Activated T-cell treated with anti-CD3 and anti-CD28 coated beads, Interleukin-2, amount 50 U/mL, for 48 hours (primary cell): ENCODE measurements at places on chromosomes 2 and 18.

DNA sequence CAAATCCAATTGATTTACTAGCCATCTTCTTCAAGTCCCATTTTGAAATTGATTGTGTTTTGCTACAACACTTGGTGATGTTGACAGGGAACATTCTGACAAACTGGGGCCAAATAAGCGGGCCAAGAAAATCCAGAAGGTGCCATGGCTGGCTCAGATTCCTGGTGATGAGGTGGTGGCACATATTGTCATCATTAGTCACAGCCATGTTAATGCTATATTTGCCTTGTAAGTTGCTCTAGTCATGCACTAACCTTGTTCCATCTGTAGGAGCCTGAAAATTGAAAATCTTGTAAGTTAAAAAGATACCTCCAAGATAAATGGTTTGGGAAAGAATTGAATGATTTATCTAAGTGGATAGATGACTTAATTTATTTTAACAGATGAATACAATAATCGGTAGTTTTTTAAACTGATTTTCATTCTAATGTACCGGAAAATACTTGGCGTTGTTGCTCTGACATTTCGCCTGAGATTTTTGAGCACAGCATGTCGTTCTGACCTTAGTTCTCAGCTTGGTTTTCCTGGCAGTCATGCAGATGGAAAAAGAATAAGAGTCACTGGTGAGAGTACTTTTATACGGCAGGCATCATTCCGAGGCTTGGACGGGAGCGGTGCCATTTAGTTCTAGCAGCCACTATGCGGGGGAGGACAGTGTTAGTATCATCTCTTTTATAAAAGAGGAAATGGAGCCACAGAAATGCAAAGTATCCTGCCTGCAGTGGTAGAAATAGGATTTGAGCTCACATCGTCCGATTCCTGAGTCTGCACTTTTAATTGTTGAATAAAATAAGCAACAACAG lies 133.9 kb downstream of the ZNF532 start:
- DNase-seq: no peak

- no peak for DNase-seq
Observed at GRCh38 chr18:65230311-65230710, 520.5 kb upstream of the CDH7 start.

DNA sequence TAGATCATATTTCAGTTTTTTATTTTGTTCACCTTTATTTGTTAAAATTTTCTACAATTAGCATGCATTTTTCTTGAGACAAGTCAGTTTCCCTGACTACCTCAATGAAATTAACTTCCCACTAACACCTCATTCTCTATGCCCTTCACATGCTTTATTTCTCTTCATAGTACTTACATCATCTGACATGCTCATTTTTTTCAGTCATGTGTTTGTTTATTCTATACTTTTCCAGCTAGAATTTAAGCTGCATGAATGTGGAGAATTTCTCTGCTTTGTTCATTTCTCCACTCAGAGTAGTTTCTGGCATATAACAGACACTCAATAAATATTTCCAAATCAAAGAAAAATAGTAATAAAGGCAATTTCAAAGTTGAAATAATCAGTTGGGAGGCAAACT lies 78.9 kb upstream of the SCN7A start:
- DNase-seq: no peak

DNA sequence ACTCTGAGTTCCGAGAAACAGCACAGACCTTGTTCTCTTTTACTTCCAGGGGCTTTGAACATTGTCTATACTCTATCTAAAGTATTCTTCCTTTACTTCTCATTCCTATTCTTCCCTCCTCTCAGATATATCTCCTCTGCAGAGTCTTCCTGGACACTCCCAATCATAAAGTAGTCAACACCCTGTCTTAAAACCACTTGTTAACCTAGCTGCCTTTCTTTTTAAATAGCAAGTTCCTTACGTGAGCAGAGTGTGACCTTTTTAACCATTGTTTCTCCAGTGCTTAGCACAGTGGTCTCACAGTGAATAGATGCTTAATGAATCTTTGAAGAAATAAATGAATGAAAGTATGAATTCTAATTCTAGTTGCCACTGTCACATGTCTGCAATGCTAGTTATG lies 47.4 kb downstream of the PTRHD1 start:
- DNase-seq: no peak

GRCh38 chr2:138997856-138998517 lies 217.8 kb upstream of the NXPH2 start:
- DNase-seq: no peak

DNA sequence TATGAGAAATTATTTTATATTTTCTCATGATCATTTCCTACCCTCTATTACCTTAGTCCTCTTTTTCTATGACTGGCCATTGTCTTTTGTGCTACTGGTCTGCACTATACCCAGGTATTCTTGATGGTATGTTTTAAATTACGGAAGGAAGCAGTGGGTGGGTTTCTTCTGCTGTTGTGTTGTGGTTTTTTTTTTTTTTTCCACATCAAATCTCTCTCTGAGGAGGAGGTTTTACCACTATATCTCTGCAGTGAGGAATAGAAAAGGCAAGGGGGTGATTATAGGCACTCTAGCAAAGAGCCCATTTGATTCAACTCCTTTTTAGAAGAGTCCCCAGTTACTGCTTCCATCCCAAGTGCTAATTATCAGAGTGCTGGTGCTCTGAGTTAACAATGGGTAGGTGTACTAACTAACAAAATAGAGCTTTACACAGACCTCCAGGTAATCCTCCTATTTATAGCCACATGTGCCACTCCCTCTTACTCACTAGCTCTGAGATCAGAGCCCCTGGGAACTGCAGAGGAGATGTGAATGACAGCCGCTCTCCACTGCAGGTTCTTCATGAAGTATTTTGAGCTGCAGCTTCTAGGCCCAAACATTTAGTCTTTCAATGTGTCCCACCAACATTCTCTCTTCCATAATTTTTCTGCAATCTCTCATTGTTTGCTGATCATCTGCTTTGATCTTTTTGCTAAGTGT lies 301.6 kb upstream of the GULP1 start:
- no peak for DNase-seq

- no peak for DNase-seq
Observed at GRCh38 chr2:144137705-144138428, 382.1 kb downstream of the ZEB2 start.

- DNase-seq: peak; percentile 16
Observed at GRCh38 chr2:10495311-10495987, 47.3 kb upstream of the ODC1 start.

GRCh38 chr2:131050896-131051295 lies 42.4 kb downstream of the FAM168B start:
- no peak for DNase-seq

GRCh38 chr18:12651651-12652050 lies 6.3 kb downstream of the SPIRE1 start:
- no peak for DNase-seq

GRCh38 chr2:102186791-102187495 lies at the start of gene IL1RL2:
IL1RL2 (plus strand) TSS chr2:102187023; CDS start chr2:102187868, 845 bp downstream.
- DNase-seq: peak; percentile 29

DNA sequence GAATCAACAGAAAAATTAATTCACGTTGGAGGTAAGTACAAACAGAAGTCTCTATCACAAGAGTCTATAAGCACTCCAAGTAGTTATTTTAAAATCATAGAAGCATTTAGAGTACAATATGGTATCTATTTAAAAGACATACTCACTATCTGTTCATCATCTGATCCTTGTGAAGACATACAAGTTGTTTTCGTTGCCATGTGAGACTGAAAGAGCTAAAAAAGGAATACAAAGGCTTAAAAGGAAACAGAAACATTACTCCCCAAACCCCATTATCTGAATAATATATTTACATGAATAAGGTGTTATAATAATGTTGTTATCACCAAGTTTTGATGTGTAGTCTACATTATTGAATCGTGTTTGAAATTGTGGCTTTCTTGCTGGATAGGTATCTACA lies 20.9 kb downstream of the SEPTIN10 start:
- no peak for DNase-seq

- DNase-seq: no peak
Observed at GRCh38 chr2:60361498-60361897, 192.0 kb downstream of the BCL11A start.

DNA sequence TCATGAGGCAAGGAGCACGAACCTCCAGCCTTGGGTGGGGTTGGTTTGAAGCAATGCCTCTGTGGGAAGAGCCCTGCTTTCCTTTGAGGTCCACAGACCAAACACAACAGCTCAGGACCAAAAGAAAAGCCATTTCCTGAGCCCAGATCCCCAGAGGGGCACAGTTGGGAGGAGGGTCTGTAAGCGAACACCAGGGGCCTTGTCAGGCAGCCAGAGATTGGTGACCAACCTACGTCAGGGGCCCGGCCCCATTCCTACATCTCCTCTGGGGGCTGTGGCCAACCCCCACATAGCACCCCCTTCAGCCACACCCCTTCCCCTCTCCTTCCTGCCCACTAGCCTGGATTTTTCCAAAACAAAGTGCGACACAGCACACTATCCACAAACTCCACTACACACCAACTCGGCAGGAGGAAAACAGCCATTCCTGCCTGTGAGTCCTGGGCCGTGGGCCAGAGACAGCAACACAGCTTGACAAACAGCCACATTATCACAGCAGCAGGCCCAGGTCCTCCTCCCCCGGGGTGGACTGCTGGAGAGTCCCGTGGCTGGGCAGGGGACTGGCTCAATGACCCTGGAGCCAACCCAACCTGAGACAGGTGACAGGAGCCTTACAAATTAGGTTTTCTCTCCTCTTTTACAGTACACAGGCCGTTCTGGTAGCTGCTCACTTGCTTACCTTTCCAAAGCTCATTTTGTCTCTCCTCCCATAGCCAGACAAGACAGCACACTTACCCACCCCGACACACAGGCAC lies 98.8 kb downstream of the TNS1 start:
- no peak for DNase-seq

DNA sequence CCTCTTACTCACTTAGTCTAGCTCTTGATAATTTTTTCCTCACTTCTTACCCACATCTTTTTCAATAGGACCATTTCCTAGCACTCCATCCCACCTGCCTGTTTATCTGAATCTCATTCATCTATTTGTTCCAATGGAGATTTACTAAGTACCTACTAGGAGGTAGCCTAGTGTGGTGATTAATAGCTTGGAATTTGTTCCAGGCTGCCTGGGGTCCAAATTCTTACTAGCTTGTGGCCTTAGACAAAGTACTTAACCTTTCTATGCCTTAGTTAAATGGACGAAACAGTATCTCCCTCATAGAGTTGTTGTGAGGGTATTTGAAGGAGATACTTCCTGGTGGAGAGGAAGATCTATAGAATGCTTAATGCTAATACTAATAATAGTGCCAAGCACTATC lies 42.9 kb upstream of the SERTAD2 start:
- no peak for DNase-seq

GRCh38 chr2:11799826-11800225 lies 53.4 kb downstream of the LPIN1 start:
- DNase-seq: no peak

- DNase-seq: peak; percentile 12
Observed at GRCh38 chr2:241063093-241063551, 39.0 kb downstream of the MTERF4 start.

DNA sequence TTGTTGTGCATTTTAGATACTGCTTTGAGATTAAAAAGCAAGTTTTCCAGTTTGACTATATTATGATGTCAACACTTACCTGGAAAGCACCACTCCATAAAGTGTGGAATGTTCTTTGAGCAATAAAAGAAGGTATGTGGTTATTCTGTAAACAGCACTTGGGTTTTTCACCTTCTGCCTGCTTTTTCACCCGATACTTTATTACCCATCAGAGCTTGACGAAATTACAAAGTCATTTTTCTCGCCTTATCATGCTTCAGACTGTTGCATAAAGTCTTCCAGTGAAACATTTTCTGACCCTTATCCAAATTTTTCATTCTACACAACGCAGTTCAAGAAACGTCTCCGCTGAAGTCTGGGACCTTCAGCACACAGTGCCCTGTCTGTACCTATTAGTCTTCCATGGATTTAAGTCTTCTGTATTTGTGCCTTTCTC lies 25.2 kb downstream of the CAB39 start:
- no peak for DNase-seq

DNA sequence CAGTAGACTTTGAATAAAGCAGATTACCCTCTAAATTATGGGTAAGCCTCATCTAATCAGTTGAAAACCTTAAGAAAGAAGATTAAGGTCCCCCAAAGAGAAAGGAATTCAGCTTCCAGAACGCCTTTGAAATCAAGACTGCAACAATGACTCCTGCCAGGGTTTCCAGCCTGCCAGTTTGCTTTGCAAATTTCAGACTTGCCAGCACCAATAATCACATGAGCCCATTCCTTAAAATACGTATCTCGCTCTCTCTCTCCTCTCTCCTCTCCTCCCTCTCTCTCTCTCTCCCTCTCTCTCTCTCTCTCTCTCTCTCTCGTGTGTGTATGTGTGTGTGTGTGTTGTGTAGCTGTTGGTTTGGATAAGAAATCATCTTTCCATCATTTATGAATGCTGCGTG lies 184.2 kb downstream of the PDE1A start:
- no peak for DNase-seq

DNA sequence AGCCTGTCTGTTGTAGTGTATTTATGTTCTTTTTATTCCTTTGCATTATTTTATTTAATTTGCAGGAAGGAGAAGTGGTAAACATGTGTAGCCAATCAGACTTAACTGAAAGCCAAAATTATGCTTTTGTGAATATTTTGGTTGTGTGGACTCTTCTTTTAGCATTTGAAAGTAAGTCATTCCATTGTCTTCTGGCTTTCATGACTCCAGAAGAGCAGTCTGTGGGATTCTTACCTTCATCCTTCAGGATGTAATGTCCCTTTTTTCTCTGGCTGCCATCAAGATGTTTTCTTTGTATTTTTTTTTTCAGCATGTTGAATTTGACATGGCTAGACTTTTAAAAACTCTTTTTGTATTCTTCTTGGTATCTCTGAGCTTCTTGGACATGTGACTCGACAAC lies 895.2 kb upstream of the ZEB2 start:
- DNase-seq: no peak

DNA sequence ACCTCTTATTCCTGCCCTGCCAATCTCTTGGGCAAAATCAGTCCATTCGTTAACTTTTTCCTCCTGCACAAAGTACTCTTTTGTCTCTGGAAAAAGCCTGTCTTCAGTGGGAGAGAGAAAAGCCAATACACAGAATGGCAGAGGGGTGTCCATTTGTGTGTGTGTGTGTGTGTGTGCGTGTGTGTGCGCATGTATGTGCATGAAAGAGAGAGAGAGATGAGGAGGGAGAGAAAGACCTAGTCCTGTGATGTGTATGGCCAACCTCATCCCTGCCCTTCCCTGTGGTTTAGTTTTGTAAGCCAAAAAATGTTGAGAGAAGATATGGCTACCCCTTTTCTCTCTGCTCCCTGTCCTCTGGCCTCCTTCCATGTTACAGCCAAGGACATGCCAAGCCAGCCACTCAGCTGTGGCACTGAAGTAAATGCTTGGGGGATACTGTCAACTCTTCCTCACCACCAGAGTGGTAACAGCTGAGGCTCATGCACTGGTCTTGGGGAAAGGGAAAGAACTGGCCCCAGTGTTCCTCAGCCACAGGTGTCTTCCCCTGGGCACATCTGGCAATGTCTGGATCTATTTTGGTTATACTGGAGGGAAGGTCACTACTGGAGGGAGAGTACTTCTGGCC lies 10.6 kb downstream of the SLC4A5 start:
- DNase-seq: no peak

- no peak for DNase-seq
Observed at GRCh38 chr2:120702801-120703200, 32.9 kb upstream of the GLI2 start.

- no peak for DNase-seq
Observed at GRCh38 chr2:126383800-126384199, 272.2 kb upstream of the GYPC start.

GRCh38 chr2:168015274-168015953 lies 232.0 kb downstream of the STK39 start:
- no peak for DNase-seq

- DNase-seq: no peak
Observed at GRCh38 chr18:30650499-30650898, 392.0 kb downstream of the DSC3 start.
